ENCODE measurements at places on chromosomes 2 and 18.

GRCh38 chr18:34650121-34650545 is 60.0 kb upstream of the DTNA start:
- no peak for DNase-seq
- H3K27me3 ChIP-seq, result no peaks in the 10 kb centered on the region
- no peaks in the 10 kb centered on the region for H3K36me3 ChIP-seq
- H3K4me1 ChIP-seq, result no peaks in the 10 kb centered on the region
- no peak overlapping the region for H3K27ac ChIP-seq
- H3K4me3 ChIP-seq, result no peak overlapping the region

- H3K36me3 ChIP-seq, result no peaks in the 10 kb centered on the region
- no peaks in the 10 kb centered on the region for H3K4me1 ChIP-seq
- peak; percentile 3 for DNase-seq
- H3K27me3 ChIP-seq, result no peaks in the 10 kb centered on the region
- H3K27ac ChIP-seq, result no peak overlapping the region
These were observed 198.6 kb downstream of the CAMKMT start for GRCh38 chr2:44560352-44560751.

GRCh38 chr2:144935736-144936135 is 415.8 kb upstream of the ZEB2 start:
- H3K27me3 ChIP-seq, result no peaks in the 10 kb centered on the region
- H3K27ac ChIP-seq, result no peak overlapping the region
- DNase-seq, result no peak
- no peaks in the 10 kb centered on the region for H3K36me3 ChIP-seq
- no peak overlapping the region for H3K4me3 ChIP-seq
- H3K4me1 ChIP-seq, result no peaks in the 10 kb centered on the region

DNA sequence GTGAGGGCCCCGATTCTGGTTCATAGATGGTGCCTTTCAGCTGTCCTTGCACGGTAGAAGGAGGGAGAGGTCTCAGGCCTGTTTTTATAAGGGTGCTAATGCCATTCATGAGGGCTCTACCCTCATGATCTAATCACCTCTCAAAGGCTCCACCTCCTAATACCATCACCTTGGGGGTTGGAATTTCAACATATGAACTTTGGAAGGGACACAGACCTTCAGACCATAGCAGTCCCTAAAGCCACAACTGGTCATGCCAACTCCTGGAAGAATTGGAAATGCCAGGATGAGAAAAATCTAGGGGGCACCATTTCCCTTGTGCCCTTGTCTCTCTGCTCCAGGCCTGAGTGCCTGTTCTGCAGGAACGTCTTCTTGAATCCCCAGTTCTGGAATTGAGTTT is 124.8 kb upstream of the DAPL1 start:
- no peak overlapping the region for H3K27ac ChIP-seq
- H3K4me3 ChIP-seq, result no peak overlapping the region
- no peaks in the 10 kb centered on the region for H3K4me1 ChIP-seq
- no peak for DNase-seq
- no peaks in the 10 kb centered on the region for H3K36me3 ChIP-seq

DNA sequence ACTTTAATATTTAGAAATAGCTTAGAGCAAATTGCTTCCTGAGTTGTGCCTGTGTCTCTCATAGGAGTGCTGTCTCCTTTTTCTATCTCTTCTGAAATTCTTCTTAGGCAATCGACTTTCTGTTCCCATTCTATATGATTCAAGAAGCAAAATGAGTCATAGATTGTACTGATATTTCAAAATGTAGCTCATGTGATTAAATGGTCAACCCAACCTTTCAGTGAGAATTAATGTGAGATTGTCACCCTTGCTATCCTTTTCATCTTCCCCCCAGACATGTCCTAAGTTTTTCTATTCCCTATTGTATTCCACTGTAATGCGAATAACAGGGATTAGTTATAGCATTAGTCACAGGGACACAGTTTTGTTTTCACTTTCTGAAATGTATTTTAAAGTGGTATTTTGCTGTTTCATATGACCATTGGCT is 413.6 kb downstream of the THSD7B start:
- no peaks in the 10 kb centered on the region for H3K36me3 ChIP-seq
- no peaks in the 10 kb centered on the region for H3K4me1 ChIP-seq
- DNase-seq, result no peak
- H3K27me3 ChIP-seq, result no peaks in the 10 kb centered on the region
- H3K27ac ChIP-seq, result no peak overlapping the region
- no peak overlapping the region for H3K4me3 ChIP-seq

GRCh38 chr2:207825045-207825954 is 55.6 kb upstream of the FZD5 start:
- DNase-seq, result no peak
- no peak overlapping the region for H3K4me3 ChIP-seq
- no peaks in the 10 kb centered on the region for H3K4me1 ChIP-seq
- peaks cover 4% of the 10 kb centered on the region for H3K36me3 ChIP-seq
- H3K27ac ChIP-seq, result no peak overlapping the region
